ENCODE measurements at places on chromosomes 13 and 19. TPM values are rescaled to one million over a fixed set of nuclear protein-coding genes. Genes with fewer than 3 reads are reported as not detected.

The EFNB2 gene
- 7.3 TPM for polyA plus RNA-seq

The SYCN gene
- polyA plus RNA-seq: 1.9 TPM

The ZNF418 gene
- 3.2 TPM for polyA plus RNA-seq

The FAM124A gene
- 1.9 TPM for polyA plus RNA-seq

The SEMA6B gene
- polyA plus RNA-seq: 2.1 TPM

The PABPC3 gene
- polyA plus RNA-seq: 0.08 TPM

The SIAH3 gene
- polyA plus RNA-seq: not detected

The TEX26 gene
- not detected for polyA plus RNA-seq

The LTBP4 gene
- 66.1 TPM for polyA plus RNA-seq

The MADCAM1 gene
- 1.5 TPM for polyA plus RNA-seq

The SIGLEC14 gene
- 0.55 TPM for polyA plus RNA-seq

The SPIB gene
- 0.19 TPM for polyA plus RNA-seq

The HSPB6 gene
- polyA plus RNA-seq: 71.5 TPM

The ZNF850 gene
- 0.19 TPM for polyA plus RNA-seq

The DMWD gene
- polyA plus RNA-seq: 15.9 TPM

The GJB2 gene
- 102 TPM for polyA plus RNA-seq

Measured in stomach (tissue), 19 donors.